ENCODE measurements at places on chromosomes 1 and 21.

GRCh38 chr1:29043274-29043965, 80.3 kb downstream of the TMEM200B start:
- no peak for DNase-seq

DNA sequence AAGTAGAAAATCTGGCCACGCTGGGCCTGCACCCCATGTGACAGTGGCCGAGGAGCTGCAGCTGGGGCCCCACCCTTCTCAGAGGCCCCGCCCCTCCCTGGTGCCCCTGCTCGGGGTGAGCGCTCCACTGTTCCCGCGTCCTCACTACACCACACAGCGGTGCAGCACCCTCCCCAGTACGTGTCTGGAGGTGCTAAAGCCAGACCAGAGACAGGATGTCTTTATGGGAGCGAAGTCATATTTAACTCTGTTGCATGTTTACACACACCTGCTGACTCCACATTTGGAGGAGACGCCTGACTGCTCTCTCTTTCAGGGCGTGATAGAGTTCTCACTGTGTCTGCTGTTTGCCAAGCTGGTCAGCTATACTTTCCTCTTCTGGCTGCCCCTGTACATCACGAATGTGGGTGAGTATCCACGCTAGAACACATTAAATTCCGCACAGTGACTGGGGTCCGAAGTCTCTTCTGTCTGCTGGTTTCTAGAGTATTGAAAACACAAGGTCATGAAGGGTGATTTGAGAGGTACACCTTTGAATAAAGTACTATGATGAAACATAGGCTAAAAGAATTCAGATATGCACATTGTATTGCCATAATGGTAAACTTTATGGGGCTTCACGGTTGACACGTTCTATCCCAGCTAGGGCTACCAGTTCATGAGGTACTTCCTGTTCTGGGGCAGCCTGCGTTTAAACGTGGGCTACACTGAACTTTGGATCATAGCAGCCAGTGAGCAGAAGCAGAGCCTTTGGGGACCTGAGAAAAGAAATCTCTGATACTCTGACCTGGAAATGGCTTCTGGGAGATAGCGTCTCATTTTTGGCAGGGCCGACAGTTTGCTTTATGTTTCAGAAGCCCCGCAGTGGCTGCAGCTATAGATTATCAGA, 48.4 kb downstream of the SLC37A1 start:
- DNase-seq: no peak

DNA sequence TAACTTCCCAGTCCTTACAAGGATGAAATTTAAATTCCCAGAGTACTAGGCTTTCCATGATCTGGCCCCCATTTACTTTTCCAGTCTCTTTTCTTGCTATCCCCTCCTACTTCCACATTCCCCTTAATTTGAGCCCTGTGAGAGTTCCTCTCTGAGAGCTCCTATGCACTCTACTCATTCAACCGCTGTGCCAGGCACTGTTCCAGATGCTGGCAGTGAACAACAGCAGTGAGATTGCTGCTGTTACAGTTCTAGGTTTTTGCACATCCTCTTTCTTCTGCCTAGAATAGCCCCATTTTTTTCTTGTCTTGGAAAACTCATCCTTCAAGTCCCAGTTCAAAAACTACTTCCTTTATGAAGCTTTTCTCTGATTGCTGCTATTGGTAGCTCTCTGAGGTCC, 18.8 kb downstream of the ATF6 start:
- DNase-seq: no peak

DNA sequence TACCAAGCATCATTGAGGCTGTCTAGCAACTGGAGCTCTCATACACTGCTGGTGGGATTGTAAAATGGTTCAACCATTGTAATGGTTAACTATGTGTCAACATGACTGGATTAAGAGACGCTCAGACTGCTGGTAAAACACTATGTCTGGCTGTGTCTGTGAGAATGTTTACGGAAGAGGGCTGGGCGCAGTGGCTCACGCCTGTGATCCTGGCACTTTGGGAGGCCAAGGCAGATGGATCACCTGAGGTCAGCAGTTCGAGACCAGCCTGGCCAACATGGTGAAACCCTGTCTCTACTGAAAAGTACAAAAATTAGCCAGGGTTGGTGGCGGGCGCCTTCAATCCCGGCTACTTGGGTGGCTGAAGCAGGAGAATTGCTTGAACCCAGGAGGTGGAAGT, 4.8 kb upstream of the FCRLA start:
- no peak for DNase-seq

GRCh38 chr1:32991386-32991785, 26.8 kb upstream of the RNF19B start:
- no peak for DNase-seq

DNA sequence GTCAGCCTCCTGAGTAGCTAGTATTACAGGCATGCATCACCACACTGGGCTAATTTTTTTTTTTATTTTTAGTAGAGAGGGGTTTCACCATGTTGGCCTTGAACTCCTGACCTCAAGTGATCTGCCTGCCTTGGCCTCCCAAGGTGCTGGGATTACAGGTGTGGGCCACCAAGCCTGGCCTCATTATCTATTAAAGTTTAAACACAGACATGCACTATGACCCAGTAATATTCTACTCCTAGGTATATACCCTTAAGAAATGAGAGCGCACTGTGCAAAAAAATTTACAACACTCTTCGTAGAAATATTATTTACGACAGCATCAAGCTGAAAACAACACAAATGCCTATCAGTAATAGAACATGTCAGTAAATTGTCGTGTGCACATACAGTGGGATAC, 18.6 kb upstream of the SH2D1B start:
- DNase-seq: no peak

GRCh38 chr1:86119214-86119764, 37.3 kb downstream of the COL24A1 start:
- no peak for DNase-seq

GRCh38 chr1:54064299-54064698, 10.9 kb downstream of the TCEANC2 start:
- DNase-seq: no peak

DNA sequence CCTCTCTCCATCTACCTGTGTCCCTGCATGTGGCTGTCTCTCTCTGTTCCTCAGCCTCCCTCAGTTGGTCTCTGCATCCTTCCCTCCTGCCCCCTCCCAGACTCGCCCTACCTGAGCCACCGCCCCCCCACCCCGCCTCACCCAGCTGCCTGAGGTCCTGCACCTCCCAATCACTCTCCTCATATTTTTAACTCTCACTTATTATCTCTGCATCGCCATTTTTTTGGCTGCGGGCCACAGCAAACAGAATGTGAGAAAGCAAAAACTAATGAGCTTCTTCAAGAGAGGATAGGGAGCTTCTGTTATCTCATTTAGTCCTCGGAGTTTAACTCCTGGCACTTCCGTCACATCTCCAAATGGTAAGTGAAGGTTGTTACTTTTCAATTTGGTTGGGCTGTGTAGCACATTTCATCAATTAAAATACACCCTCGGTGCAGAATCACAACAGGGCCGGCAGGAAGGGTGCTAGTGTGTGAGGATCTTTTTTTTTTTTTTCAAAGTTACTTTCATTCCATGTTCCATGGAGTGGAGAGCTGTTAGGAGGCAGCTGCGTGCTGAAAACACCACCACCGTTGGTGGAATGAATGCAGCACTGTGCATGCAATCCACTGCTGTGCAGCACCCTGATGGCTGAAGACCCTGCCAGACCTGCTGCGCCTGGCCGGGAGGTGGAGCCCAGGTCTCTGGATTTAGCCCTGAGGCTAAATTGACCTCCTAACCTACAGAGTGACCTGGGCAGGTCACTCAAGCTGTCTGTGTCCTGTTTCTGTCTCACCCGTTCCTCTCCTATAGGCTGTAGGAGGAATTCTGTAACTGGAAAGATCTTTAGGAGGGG, 157.2 kb upstream of the NFIA start:
- no peak for DNase-seq

DNA sequence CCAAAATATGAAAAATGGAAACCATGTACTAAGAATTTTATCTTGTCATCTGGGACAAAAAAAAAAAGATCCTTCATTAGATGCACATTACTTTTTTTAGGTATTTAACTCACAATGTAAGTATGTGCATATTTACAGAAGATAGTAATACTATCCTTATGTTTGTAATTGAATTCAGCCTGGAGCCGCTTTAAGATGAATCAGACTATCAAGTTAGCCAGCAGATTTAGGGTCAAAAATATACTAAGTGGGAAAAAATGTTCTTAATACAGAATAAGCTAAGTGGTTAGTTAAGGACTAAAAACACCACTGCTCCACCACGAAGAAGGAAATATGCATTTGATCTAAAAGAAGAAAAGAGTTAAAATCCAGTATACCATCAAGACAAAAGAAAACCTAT, 49.1 kb downstream of the DSCAM start:
- DNase-seq: no peak

DNA sequence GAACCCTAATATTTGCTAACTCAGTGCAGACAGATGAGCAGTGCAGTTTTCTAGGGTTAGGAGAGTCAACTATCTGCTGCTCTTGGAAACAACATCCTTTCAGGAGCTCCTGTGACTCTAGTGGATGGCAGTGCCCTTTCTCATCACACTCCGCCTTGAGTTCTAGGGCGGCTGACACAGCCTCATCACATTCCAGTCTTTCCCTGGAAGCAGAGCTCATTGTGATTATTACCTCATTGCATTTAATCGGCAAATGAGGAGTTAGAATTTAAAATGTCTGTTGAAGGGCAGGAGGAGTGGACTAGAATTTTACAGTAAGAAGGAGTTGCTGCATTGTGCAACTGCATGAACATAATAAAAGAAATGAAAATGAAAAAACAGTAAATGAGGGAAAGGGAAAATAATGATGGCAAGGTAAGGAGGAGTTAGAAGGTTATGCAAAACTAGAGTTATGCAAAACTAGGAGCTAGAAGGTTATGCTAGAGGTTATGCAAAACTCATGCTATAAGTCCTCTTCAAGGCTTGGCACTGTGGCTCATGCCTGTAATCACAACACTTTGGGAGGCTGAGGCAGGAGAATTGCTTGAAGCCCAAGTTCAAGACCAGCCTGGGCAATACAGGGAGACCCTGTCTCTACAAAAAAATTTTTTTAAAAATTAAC, 6.9 kb upstream of the PTGFRN start:
- DNase-seq: no peak

- DNase-seq: peak; percentile 65
Measured at GRCh38 chr1:161198897-161199431, at the start of gene ADAMTS4. ADAMTS4 (minus strand) TSS chr1:161199054; CDS start chr1:161198627, 427 bp downstream.

- no peak for DNase-seq
Measured at GRCh38 chr21:45550522-45551210, 8.4 kb upstream of the SLC19A1 start.

- DNase-seq: no peak
Measured at GRCh38 chr1:58850636-58851035, 66.8 kb upstream of the JUN start.

DNA sequence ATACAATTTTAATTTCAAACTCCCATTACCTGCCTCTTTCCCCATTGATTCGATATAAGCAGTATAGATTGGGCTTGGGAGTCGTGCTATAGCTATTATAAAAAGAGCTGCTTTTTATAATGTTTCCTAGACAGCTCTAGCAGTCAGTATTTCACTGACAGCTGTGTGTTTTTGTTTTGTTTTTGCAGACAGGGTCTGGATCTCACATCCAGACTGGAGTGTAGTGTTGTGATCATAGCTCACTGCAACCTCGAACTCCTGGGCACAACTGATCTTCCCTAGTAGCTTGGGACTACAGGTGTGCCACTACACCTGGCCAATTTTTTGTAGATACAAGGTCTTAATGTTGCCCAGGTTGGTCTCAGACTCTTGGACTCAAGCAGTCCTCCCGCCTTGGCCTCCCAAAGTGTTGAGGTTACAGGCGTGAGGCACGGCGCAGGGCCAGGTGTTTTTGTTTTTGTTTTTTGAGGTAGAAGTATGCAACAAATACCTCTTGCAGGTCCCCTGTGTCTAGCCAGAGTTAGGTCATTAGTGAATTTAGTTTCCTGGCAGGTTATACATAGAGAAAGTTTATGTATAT, 1.7 kb downstream of the NASP start:
- DNase-seq: no peak

DNA sequence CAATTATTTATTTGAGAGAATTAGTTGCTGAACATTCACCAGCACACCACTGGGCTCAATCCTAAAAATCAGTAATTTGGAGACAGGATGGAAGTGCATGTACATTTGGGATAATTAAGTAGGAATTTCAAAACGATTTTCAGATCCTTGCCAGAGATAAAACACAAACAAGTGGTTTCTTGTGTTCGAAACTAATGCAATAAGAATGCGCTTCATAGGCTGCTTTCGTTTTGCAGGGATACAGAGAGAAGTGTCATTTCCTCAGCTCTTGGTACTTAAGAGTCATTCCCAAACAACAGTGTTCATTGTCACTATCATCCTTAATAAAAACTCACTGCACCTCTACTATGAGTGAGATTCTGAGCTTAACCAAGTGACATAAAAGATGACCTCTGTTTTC, 20.6 kb upstream of the USP24 start:
- DNase-seq: peak; percentile 74

- DNase-seq: no peak
Measured at GRCh38 chr1:166906647-166907046, 30.6 kb upstream of the TADA1 start.

DNA sequence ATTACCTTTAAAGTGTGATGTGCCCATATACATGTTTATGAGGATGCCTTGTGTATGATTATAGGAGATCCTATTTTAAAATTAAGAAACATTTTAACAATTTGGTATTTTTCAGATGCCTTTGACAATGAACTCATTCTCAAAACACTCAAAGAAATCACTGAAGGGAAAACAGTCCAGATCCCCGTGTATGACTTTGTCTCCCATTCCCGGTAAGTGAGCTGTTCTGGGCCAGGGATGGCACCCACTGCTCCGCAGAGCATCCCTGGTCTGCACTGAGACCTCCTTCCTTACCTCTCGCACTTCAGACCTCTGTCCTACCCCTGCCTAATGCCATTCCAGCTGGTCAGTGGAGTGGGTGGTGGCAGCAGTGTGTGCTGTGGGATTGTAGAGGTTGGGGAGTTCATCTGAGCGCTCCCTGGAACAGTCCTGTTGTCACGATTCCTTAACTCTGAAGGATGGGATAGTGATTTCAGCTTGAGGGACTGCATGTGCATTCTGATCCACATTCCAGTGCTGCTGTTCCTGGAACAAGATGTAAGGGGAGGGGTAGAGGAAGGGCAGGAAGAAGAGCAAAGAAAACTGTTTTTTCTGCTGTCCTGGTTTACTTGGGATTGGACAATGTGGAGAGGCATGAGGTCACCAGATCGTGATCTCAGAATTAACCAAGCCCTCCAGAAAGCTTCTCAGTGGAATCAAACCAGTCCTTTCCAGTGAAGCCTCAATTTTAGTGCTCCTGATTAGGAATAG, 63.9 kb downstream of the UCK2 start:
- DNase-seq: no peak
